ENCODE measurements at places on chromosomes 5 and 9.

DNA sequence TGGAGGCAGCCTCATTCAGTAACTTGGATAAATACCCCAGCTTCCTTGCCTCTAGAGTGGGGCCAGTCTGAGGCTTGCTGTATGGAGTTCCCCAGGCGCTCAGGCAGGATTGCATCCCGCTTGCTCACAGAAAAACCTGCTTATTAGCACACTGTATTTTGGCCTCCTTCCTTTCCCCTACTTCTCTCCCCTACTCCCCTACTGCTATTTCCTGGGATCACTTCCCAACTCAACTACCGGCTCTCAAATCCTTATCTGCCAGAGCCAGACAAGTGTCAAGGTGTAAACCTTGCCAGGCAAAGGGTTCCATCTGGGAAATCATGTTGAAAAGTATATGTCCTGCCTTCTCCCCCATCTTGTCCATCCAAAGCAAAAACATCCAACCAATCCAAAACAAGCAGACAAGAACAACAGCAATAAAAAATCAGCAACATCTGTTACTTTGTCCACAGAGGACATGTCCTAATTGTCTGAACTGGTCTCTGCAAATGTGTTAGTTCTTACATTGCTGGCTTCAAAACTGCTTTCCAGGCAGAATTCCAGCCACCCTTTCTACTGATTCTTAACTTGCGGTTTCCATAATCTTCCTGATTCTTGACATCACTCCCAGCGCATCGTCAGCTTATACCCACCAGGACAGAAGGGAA is 164.1 kb upstream of the SEMA6A start:
- DNase-seq: no peak

DNA sequence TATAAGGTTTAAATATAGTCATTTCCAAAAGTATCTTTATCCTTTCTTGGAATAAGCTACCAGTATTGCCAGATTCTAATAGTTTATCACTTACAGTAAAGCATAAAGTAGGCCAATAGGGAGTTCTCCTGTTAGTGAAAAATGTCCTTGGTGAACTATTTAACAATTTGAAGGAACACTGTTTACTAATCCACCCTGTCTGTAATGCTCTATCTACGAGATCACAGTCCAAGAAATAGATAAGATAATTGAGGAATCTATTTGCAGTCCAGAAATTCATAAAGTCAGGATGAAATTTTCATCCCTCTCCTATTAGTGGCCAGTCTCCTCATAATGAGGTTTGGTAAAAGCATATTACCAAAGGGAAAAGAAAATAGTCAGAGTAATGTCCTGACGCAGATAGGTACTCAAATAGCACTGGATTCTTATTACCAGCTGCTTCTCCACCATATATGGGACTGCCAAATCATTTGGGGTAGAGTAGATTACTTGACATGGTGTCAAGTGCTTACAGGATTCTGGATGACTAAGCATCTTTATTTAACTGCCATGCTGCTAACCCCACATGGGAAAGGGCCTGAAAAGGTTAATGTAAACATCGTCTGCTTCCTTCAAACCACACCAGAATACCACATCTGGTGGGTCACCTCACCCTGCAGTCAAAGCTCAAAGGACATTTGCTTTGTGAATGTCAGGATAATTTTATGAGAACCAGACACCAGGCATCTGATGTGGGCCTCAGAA is 808.1 kb downstream of the EFNA5 start:
- no peak for DNase-seq

DNA sequence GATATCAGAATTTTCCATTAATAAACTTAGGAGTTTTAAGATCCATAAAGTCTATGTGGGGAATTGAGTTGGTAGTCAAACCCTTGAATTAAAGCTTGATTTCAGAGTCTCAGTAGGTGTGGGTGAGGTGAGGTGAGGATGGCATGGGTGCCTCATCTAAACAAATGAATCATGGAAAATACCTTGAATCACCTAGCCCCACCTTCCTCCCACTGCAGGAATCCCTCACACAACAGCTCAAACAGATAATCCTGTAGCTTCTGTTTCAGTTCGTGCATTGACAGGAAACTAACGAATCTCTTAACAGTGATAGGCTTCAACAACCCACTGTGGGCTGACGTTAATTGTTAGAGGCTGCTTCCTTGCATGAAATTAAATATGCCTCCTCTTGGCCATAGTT is 185.0 kb downstream of the SREK1 start:
- no peak for DNase-seq

- no peak for DNase-seq
These were observed 197.8 kb downstream of the AUH start for GRCh38 chr9:91163773-91164471.

GRCh38 chr9:2163231-2163885 is 148.2 kb downstream of the SMARCA2 start:
- no peak for DNase-seq

All from H1 (cell line).